Stimulated activated memory B cell treated with anti-CD40 and anti-IgM and Interleukin-4, amounts not matched to agents 10 μg/mL and 1 μg/mL and 100 μg/mL, for 72 hours (primary cell): ENCODE measurements at places on chromosomes 12 and 14.

- H3K4me1 ChIP-seq, result peaks cover 5% of the 10 kb centered on the region
- no peak overlapping the region for H3K27ac ChIP-seq
- H3K27me3 ChIP-seq, result no peaks in the 10 kb centered on the region
- H3K4me3 ChIP-seq, result no peak overlapping the region
Measured at GRCh38 chr12:24231298-24231697, 281.8 kb upstream of the SOX5 start.

- no peak overlapping the region for H3K27ac ChIP-seq
- no peak for ATAC-seq
- no peaks in the 10 kb centered on the region for H3K36me3 ChIP-seq
- H3K4me3 ChIP-seq, result no peak overlapping the region
Measured at GRCh38 chr12:93460902-93461301, 6.4 kb upstream of the MRPL42 start.

DNA sequence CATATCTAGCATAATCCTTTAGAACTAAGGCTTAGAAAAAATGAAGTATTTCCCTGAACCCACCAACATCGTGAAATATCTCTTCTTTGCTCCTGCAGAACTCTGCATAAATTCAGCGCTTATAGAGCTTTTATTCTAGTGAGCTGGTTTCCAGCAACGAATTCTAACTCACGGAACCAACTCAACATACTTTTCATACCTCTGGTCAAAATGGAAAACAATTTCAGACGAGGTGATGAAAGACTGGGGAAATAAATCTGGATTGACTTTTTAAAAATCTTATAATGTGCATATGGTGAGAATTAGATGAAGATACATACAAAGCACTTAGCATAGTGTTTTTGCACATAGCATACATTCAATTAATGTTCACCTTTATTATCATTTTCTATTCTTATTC lies 62.6 kb upstream of the BBS10 start:
- H3K4me3 ChIP-seq, result no peak overlapping the region
- H3K36me3 ChIP-seq, result peaks cover 12% of the 10 kb centered on the region
- H3K4me1 ChIP-seq, result peaks cover 5% of the 10 kb centered on the region
- H3K27ac ChIP-seq, result no peak overlapping the region

DNA sequence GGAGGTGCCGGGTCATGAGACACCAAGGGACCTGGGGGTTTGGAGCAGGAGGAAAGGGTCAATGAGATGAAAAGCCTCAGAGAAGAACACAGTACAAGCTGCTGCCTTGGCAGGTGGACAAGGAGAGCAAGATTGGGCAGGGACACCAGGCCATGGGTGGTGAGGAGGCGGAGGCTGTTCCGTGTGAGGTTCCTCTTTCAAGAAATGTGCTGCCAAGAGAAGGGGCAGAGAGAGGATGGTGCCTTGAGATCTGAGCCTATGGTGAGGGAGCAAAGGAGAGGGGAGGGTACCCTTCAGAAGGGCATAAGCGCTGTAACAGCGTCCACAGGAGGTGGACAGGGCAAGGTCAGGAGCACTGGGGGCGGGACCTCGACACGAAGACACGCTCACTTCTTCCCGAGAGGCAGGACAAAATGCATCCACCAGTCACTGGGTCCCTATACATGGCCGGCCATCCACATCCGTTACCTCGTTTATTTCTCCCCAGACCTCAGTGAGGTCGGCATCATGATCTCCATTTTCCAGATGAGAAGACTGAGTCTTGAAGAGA lies 100.2 kb downstream of the B4GALNT3 start:
- H3K4me3 ChIP-seq, result no peak overlapping the region
- no peak for ATAC-seq
- H3K36me3 ChIP-seq, result peaks cover 4% of the 10 kb centered on the region
- H3K27ac ChIP-seq, result no peak overlapping the region
- H3K4me1 ChIP-seq, result peaks cover 33% of the 10 kb centered on the region
- peaks cover 12% of the 10 kb centered on the region for H3K27me3 ChIP-seq

GRCh38 chr12:75900781-75901254 lies 130.8 kb downstream of the PHLDA1 start:
- no peak for ATAC-seq
- no peak overlapping the region for H3K27ac ChIP-seq
- no peaks in the 10 kb centered on the region for H3K4me1 ChIP-seq
- no peaks in the 10 kb centered on the region for H3K36me3 ChIP-seq
- H3K4me3 ChIP-seq, result no peak overlapping the region
- peaks cover 24% of the 10 kb centered on the region for H3K27me3 ChIP-seq

DNA sequence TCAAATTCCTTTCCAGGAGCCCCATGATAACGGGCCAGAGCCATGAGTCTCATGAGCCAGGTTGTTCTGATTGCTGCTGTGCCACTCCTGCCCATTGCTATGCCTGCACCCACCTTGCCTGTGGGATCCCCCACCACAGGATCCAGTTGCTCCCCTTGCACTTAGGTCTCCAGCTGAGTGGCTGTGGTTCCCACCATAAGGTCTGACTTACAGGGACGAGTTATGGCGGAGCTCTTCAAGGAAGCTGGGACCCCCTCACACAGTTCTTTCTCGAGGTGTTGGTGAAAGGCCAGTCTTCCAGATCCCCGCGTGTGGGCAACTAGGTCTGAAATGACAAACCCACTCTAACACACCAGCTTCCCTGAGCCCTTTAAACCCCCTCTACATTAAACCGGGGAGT lies 111.9 kb upstream of the C14orf180 start:
- no peaks in the 10 kb centered on the region for H3K4me1 ChIP-seq
- H3K36me3 ChIP-seq, result no peaks in the 10 kb centered on the region

GRCh38 chr14:56650979-56651378 lies 71.4 kb downstream of the TMEM260 start:
- no peak for ATAC-seq
- H3K4me3 ChIP-seq, result no peak overlapping the region
- H3K27me3 ChIP-seq, result no peaks in the 10 kb centered on the region
- H3K4me1 ChIP-seq, result no peaks in the 10 kb centered on the region
- H3K36me3 ChIP-seq, result peaks cover 25% of the 10 kb centered on the region

GRCh38 chr12:31277081-31277480 lies 48.9 kb downstream of the SINHCAF start:
- H3K4me1 ChIP-seq, result no peaks in the 10 kb centered on the region
- no peak for ATAC-seq
- H3K36me3 ChIP-seq, result peaks cover 47% of the 10 kb centered on the region
- no peaks in the 10 kb centered on the region for H3K27me3 ChIP-seq

GRCh38 chr12:129937426-129937825 lies 33.6 kb upstream of the TMEM132D start:
- H3K36me3 ChIP-seq, result no peaks in the 10 kb centered on the region
- ATAC-seq, result no peak
- H3K27me3 ChIP-seq, result no peaks in the 10 kb centered on the region
- no peaks in the 10 kb centered on the region for H3K4me1 ChIP-seq
- H3K27ac ChIP-seq, result no peak overlapping the region
- no peak overlapping the region for H3K4me3 ChIP-seq

- H3K27me3 ChIP-seq, result no peaks in the 10 kb centered on the region
- no peak for ATAC-seq
- H3K36me3 ChIP-seq, result no peaks in the 10 kb centered on the region
- no peak overlapping the region for H3K27ac ChIP-seq
- no peaks in the 10 kb centered on the region for H3K4me1 ChIP-seq
Measured at GRCh38 chr12:65640489-65640901, 183.8 kb upstream of the HMGA2 start.

DNA sequence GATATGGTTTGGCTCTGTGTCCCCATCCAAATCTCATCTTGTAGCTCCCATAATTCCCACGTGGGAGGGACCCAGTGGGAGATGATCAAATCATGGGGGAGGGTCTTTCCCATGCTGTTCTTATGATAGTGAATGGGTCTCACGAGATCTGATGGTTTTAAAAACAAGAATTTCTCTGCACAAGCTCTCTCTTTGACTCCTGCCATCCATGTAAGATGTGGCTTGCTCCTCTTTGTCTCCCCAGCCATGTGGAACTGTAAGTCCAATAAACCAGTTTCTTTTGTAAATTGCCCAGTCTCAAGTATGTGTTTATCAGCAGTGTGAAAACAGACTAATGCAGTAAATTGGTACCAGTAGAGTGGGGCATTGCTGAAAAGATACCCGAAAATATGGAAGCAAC lies 146.2 kb downstream of the DPF3 start:
- peaks cover 39% of the 10 kb centered on the region for H3K36me3 ChIP-seq
- no peaks in the 10 kb centered on the region for H3K27me3 ChIP-seq
- H3K4me3 ChIP-seq, result no peak overlapping the region
- peaks cover 16% of the 10 kb centered on the region for H3K4me1 ChIP-seq
- H3K27ac ChIP-seq, result no peak overlapping the region

- no peak overlapping the region for H3K27ac ChIP-seq
- H3K4me3 ChIP-seq, result no peak overlapping the region
- H3K36me3 ChIP-seq, result peaks cover 58% of the 10 kb centered on the region
- H3K27me3 ChIP-seq, result no peaks in the 10 kb centered on the region
Measured at GRCh38 chr14:34596891-34597290, 33.1 kb downstream of the SNX6 start.

GRCh38 chr12:56980268-56980667 lies 22.9 kb upstream of the RDH16 start:
- H3K27me3 ChIP-seq, result no peaks in the 10 kb centered on the region
- no peaks in the 10 kb centered on the region for H3K4me1 ChIP-seq
- ATAC-seq, result no peak
- H3K4me3 ChIP-seq, result no peak overlapping the region
- peaks cover 11% of the 10 kb centered on the region for H3K36me3 ChIP-seq

- no peak overlapping the region for H3K4me3 ChIP-seq
- ATAC-seq, result no peak
- no peaks in the 10 kb centered on the region for H3K4me1 ChIP-seq
- H3K27me3 ChIP-seq, result peaks cover 18% of the 10 kb centered on the region
- no peak overlapping the region for H3K27ac ChIP-seq
Measured at GRCh38 chr12:69204191-69204590, 35.2 kb upstream of the CPSF6 start.

GRCh38 chr12:42450248-42450647 lies 124.3 kb downstream of the PPHLN1 start:
- H3K27ac ChIP-seq, result peak overlapping the region; percentile 20
- H3K36me3 ChIP-seq, result peaks cover 47% of the 10 kb centered on the region
- H3K4me1 ChIP-seq, result peaks cover 78% of the 10 kb centered on the region
- H3K4me3 ChIP-seq, result no peak overlapping the region

GRCh38 chr12:132354982-132355680 lies 25.7 kb upstream of the GALNT9 start:
- H3K4me1 ChIP-seq, result peaks cover 8% of the 10 kb centered on the region
- peaks cover 6% of the 10 kb centered on the region for H3K36me3 ChIP-seq
- ATAC-seq, result no peak
- no peaks in the 10 kb centered on the region for H3K27me3 ChIP-seq
- no peak overlapping the region for H3K27ac ChIP-seq

GRCh38 chr14:50822501-50823042 lies 8.4 kb downstream of the NIN start:
- H3K27ac ChIP-seq, result peak overlapping the region; percentile 99
- peak; percentile 85 for ATAC-seq
- H3K27me3 ChIP-seq, result no peaks in the 10 kb centered on the region
- H3K4me1 ChIP-seq, result peaks cover 85% of the 10 kb centered on the region

DNA sequence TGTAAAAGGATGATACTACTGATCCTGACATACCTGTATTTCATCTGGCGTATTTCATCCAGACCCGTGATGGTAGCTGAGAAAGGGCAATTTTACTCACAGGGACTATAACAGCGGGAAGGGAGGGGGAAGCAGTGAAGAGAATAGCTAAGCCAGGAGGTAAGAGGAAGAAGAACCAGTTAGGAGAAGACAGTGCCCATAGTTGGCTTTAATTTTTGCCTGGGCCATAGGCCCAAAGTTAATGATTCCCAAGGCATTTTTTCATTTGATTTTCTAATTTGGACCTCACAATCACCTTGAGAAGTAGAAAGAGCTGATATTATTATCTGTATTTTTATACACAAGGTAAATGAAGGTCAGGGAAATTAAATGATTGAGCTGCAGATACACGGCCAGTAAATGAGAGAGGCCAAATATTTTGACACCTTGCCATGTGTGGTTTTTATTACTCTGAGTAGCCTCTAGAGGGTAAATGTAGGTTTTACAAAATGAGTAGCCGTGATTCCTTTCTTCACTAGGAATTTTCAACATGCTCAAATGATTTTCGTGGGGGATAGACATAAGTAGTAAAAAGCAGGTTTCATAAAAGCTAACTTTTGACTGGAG lies 382.2 kb downstream of the FUT8 start:
- H3K36me3 ChIP-seq, result no peaks in the 10 kb centered on the region
- no peak overlapping the region for H3K27ac ChIP-seq

- H3K27me3 ChIP-seq, result peaks cover 11% of the 10 kb centered on the region
- no peaks in the 10 kb centered on the region for H3K36me3 ChIP-seq
- H3K4me1 ChIP-seq, result no peaks in the 10 kb centered on the region
Measured at GRCh38 chr14:100796946-100797345, 29.0 kb upstream of the MEG3 start.

- H3K4me1 ChIP-seq, result peaks cover 24% of the 10 kb centered on the region
- peak overlapping the region; percentile 15 for H3K4me3 ChIP-seq
- no peak overlapping the region for H3K27ac ChIP-seq
- peak; percentile 22 for ATAC-seq
Measured at GRCh38 chr12:64826234-64826633, 1.8 kb downstream of the TBC1D30 start.

DNA sequence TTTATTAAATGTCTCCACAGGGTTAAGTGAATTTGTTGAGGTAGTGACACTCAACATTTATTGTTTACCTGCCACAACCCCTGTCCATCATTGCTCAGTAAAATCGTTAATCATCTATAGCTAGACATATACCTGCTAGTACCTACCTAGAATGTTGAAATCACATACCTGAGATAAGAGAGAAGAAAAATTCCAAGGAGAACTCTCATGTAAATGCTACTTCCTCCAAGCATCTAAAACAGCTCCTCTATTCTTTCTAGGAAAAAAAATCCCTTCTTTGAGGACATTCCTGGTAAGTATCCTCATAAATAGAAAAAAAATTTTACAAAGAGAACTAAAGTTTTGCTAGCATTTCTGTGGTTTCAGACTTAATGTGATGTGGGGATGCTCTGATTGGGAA lies 325.1 kb downstream of the DAD1 start:
- H3K27me3 ChIP-seq, result peaks cover 70% of the 10 kb centered on the region
- no peaks in the 10 kb centered on the region for H3K36me3 ChIP-seq

- no peak for ATAC-seq
- H3K4me1 ChIP-seq, result no peaks in the 10 kb centered on the region
- no peak overlapping the region for H3K27ac ChIP-seq
- no peaks in the 10 kb centered on the region for H3K36me3 ChIP-seq
- no peaks in the 10 kb centered on the region for H3K27me3 ChIP-seq
- no peak overlapping the region for H3K4me3 ChIP-seq
Measured at GRCh38 chr12:46493834-46494181, 121.2 kb upstream of the SLC38A2 start.

DNA sequence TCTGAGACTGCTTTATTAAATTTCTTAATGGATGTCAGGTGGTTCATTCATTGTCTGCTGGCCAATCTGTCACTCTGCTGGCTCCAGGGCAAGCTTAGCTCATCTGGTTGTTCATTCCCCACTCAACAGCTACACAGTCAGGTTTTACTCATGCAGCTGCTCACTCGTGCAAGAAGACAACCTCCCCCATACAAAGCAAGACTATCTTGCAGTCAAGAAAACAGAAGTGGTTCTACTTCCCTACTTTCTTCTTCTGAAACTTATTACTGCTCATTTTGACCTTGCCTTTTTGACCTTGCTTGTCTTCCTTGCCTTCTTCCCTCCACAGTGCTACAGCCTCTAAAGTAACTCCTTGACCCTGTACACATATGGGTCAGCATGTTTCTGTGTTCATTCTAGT lies 277.9 kb downstream of the SSPN start:
- ATAC-seq, result peak; percentile 98
- peaks cover 27% of the 10 kb centered on the region for H3K36me3 ChIP-seq
- H3K4me3 ChIP-seq, result peak overlapping the region; percentile 35
- peaks cover 47% of the 10 kb centered on the region for H3K4me1 ChIP-seq
- H3K27me3 ChIP-seq, result no peaks in the 10 kb centered on the region
- peak overlapping the region; percentile 72 for H3K27ac ChIP-seq

GRCh38 chr12:57016348-57016747 lies at the start of gene TAC3:
Gene TAC3 (minus strand): TSS chr12:57016529. CDS start chr12:57015797, 732 bp downstream.
- H3K4me3 ChIP-seq, result no peak within 1 kb of the TSS
- H3K36me3 ChIP-seq, result no peaks in the 10 kb centered on the region
- H3K27ac ChIP-seq, result peak within 1 kb of the TSS; percentile 63

GRCh38 chr12:26028953-26029735 lies 70.7 kb downstream of the RASSF8 start:
- H3K4me3 ChIP-seq, result no peak overlapping the region
- H3K4me1 ChIP-seq, result no peaks in the 10 kb centered on the region
- no peak for ATAC-seq
- no peaks in the 10 kb centered on the region for H3K27me3 ChIP-seq
